ENCODE measurements at places on chromosomes 13 and 19.

GRCh38 chr13:33639626-33640080, 178.3 kb upstream of the RFC3 start:
- no peaks in the 10 kb centered on the region for H3K27me3 ChIP-seq
- H3K4me3 ChIP-seq: no peak overlapping the region
- no peaks in the 10 kb centered on the region for H3K4me1 ChIP-seq
- no peak for DNase-seq
- H3K36me3 ChIP-seq: no peaks in the 10 kb centered on the region

GRCh38 chr13:40194224-40194806, 472.1 kb downstream of the FOXO1 start:
- H3K4me1 ChIP-seq: no peaks in the 10 kb centered on the region
- H3K27ac ChIP-seq: no peak overlapping the region
- DNase-seq: no peak
- H3K36me3 ChIP-seq: no peaks in the 10 kb centered on the region
- H3K27me3 ChIP-seq: peaks cover 27% of the 10 kb centered on the region

- DNase-seq: no peak
- no peak within 1 kb of the TSS for H3K4me3 ChIP-seq
- H3K27me3 ChIP-seq: no peaks in the 10 kb centered on the region
- H3K27ac ChIP-seq: no peak within 1 kb of the TSS
- H3K4me1 ChIP-seq: no peaks in the 10 kb centered on the region
Observed at GRCh38 chr19:16888629-16889365, at the start of gene F2RL3. F2RL3 (plus strand) TSS chr19:16888999; CDS start chr19:16889190, 191 bp downstream.

GRCh38 chr13:94661406-94661805, 50.9 kb downstream of the SOX21 start:
- H3K36me3 ChIP-seq: no peaks in the 10 kb centered on the region
- no peak overlapping the region for H3K27ac ChIP-seq
- H3K27me3 ChIP-seq: peaks cover 7% of the 10 kb centered on the region

DNA sequence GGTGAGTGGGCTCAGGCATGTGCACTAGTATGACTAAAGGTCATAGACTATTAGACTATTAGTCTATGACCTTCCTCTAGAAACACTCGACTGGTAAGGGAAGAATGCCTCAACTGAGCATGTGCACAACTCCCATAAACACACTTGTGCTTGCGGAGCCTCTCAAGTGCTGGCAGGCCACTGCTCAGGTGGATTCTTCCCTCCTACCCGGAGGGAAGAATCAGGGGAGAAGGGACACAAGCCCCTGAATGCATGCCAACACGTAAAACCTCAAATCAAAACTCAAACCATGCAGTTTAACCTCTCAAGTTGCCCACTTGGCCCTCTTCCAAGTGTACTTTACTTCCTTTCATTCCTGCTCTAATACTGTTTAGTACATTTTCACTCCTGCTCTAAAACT, 287.6 kb upstream of the SGCG start:
- no peaks in the 10 kb centered on the region for H3K4me1 ChIP-seq
- no peak for DNase-seq
- H3K36me3 ChIP-seq: no peaks in the 10 kb centered on the region
- H3K27ac ChIP-seq: no peak overlapping the region

GRCh38 chr13:85040215-85040614, 759.0 kb downstream of the SLITRK6 start:
- no peaks in the 10 kb centered on the region for H3K36me3 ChIP-seq
- no peaks in the 10 kb centered on the region for H3K27me3 ChIP-seq
- H3K27ac ChIP-seq: no peak overlapping the region
- no peaks in the 10 kb centered on the region for H3K4me1 ChIP-seq
- H3K4me3 ChIP-seq: no peak overlapping the region

GRCh38 chr19:39729594-39729993, 8.2 kb downstream of the CLC start:
- no peaks in the 10 kb centered on the region for H3K4me1 ChIP-seq
- no peak for DNase-seq
- H3K27me3 ChIP-seq: peaks cover 16% of the 10 kb centered on the region
- H3K4me3 ChIP-seq: no peak overlapping the region

- H3K36me3 ChIP-seq: no peaks in the 10 kb centered on the region
- DNase-seq: peak; percentile 80
- peaks cover 17% of the 10 kb centered on the region for H3K4me1 ChIP-seq
- H3K27ac ChIP-seq: peak overlapping the region; percentile 70
- no peaks in the 10 kb centered on the region for H3K27me3 ChIP-seq
- peak overlapping the region; percentile 43 for H3K4me3 ChIP-seq
Observed at GRCh38 chr19:23799321-23799720, 40.6 kb upstream of the ZNF681 start.

- peaks cover 6% of the 10 kb centered on the region for H3K27me3 ChIP-seq
- H3K4me3 ChIP-seq: no peak within 1 kb of the TSS
- H3K27ac ChIP-seq: no peak within 1 kb of the TSS
- H3K36me3 ChIP-seq: no peaks in the 10 kb centered on the region
- peak; percentile 57 for DNase-seq
Observed at GRCh38 chr19:41575998-41576397, at the start of gene CEACAM21. CEACAM21 (plus strand) TSS chr19:41576166; CDS start chr19:41576275, 109 bp downstream.

DNA sequence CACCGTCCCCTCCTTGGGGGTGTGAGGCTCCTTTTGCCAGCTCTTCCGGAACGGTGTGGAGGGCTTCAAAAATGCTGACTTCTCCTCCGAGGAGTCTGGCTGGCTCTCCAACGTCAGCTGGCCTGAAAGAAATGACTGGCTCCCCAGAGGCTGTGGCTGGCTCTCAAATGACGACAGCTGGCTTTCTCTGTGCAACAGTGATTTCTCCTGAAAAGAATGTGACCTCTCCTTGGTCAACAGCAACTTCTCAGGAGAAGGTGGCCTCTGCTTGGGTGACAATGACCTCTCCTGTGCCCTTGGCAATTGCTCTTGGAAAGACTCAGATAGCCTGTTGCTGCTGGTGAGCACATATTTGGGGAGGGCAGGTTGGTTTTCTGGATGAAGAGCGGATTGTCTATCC, 29.2 kb downstream of the ONECUT3 start:
- no peaks in the 10 kb centered on the region for H3K4me1 ChIP-seq
- no peak for DNase-seq
- H3K27me3 ChIP-seq: no peaks in the 10 kb centered on the region
- no peak overlapping the region for H3K27ac ChIP-seq

DNA sequence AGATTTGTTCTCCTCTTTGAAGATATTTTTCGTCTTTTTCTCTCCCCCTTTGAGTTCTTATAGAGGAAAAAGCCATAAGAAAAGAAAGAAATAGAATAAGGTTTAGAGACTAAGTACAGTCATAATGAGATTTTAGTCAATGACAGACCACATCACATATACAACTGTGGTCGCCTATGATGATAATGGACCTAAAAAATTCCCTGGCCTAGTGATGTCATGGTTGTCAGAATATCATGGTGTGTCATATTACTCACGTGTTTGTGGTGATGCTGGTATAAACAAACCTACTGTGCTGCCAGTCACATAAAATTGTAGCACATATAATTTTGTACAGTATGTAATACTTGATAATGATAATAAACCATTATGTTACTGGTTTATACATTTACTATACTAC, 1096.1 kb downstream of the OLFM4 start:
- H3K4me3 ChIP-seq: no peak overlapping the region
- DNase-seq: no peak
- H3K27me3 ChIP-seq: no peaks in the 10 kb centered on the region
- H3K36me3 ChIP-seq: no peaks in the 10 kb centered on the region
- H3K4me1 ChIP-seq: no peaks in the 10 kb centered on the region

DNA sequence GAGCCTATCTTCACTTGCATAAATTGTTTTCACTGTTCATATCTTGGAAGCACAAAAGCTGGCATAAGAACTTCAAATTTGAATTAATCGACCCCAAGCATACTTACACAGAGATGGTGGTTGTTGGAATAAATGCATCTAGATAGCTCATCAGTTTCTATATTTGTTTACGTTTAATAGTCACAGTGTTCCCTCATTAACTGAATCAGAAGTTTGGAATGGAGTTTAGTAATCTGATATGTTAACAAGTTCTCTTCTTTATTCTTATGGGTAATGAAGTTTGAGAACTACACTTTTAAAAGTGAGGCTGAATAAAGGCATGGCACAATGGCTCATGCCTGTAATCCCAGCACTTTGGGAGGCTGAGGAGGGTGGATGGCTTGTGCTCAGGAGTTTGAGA, 886.7 kb upstream of the PCDH20 start:
- H3K27ac ChIP-seq: no peak overlapping the region
- H3K36me3 ChIP-seq: no peaks in the 10 kb centered on the region
- H3K4me3 ChIP-seq: no peak overlapping the region
- no peaks in the 10 kb centered on the region for H3K4me1 ChIP-seq
- H3K27me3 ChIP-seq: no peaks in the 10 kb centered on the region

GRCh38 chr19:7441468-7442146, 47.2 kb downstream of the PEX11G start:
- peaks cover 58% of the 10 kb centered on the region for H3K36me3 ChIP-seq
- no peak overlapping the region for H3K4me3 ChIP-seq
- H3K27me3 ChIP-seq: no peaks in the 10 kb centered on the region
- no peak overlapping the region for H3K27ac ChIP-seq
- no peak for DNase-seq

GRCh38 chr19:4664642-4665041, 5.5 kb downstream of the MYDGF start:
- DNase-seq: no peak
- H3K36me3 ChIP-seq: peaks cover 76% of the 10 kb centered on the region
- no peak overlapping the region for H3K4me3 ChIP-seq
- peaks cover 20% of the 10 kb centered on the region for H3K4me1 ChIP-seq

GRCh38 chr19:2533686-2534422, 57.9 kb downstream of the GADD45B start:
- peak overlapping the region; percentile 30 for H3K27ac ChIP-seq
- H3K36me3 ChIP-seq: no peaks in the 10 kb centered on the region
- H3K27me3 ChIP-seq: no peaks in the 10 kb centered on the region
- no peak overlapping the region for H3K4me3 ChIP-seq
- DNase-seq: no peak

DNA sequence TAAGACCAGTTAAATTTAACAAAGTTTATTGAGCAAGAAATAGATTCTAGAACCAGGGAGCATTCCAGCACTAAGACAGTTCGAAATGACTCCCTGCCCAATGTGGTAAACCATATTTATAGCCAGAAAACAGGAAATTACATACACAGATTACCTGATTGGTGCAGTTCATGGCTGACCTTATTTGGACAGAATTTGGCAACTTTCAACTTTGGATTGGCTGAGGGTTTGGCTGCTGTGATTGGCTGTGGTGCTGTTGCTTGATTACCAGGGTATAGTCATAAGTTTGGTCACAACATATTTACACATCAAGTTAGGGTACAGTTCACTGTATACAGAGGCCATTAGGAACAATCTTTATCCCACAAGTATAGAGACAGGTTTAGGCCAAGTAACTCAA, 984.8 kb upstream of the MIR17HG start:
- H3K4me1 ChIP-seq: no peaks in the 10 kb centered on the region
- H3K27ac ChIP-seq: no peak overlapping the region
- H3K4me3 ChIP-seq: no peak overlapping the region
- no peak for DNase-seq

GRCh38 chr19:55012306-55012705, 25.8 kb downstream of the GP6 start:
- H3K27me3 ChIP-seq: no peaks in the 10 kb centered on the region
- H3K4me3 ChIP-seq: no peak overlapping the region
- H3K27ac ChIP-seq: no peak overlapping the region
- peaks cover 6% of the 10 kb centered on the region for H3K36me3 ChIP-seq

GRCh38 chr19:11337080-11337479, 2.4 kb downstream of the RAB3D start:
- peak; percentile 43 for DNase-seq
- no peak overlapping the region for H3K4me3 ChIP-seq
- peaks cover 27% of the 10 kb centered on the region for H3K4me1 ChIP-seq
- peaks cover 39% of the 10 kb centered on the region for H3K36me3 ChIP-seq
- H3K27me3 ChIP-seq: no peaks in the 10 kb centered on the region

DNA sequence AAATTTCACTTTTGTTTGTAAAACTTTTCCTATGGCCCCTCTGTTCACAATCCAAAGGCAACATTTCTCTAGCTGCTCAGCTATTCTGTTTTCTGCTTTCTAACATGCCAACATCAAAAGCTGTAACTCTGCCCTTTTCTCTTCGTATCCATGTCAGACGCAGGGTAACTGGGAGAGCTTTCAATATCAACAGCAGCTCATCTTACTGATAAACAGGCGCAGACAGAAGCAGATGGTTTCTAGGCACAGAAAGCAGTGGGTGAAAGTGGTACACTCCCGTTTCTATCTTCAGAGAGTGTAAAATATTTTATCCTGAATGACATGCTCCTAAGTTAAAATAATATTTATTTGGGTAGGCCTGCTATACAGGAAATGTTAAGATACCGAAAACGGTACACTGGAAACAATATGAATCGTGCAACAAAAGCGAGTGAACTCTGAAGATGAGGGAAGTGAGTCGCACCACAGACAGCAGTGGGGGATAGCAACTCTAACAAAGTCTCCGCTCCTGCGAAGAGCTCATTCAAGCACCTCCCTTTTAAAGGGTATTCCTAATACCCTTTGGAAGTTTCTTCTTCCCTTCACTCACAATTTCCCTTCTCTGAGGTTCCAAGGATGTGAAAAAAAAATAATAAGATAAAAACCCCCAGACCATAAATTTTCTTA, 798.3 kb downstream of the GPC5 start:
- H3K27ac ChIP-seq: no peak overlapping the region
- no peak overlapping the region for H3K4me3 ChIP-seq
- H3K4me1 ChIP-seq: no peaks in the 10 kb centered on the region
- H3K36me3 ChIP-seq: no peaks in the 10 kb centered on the region
- H3K27me3 ChIP-seq: no peaks in the 10 kb centered on the region

DNA sequence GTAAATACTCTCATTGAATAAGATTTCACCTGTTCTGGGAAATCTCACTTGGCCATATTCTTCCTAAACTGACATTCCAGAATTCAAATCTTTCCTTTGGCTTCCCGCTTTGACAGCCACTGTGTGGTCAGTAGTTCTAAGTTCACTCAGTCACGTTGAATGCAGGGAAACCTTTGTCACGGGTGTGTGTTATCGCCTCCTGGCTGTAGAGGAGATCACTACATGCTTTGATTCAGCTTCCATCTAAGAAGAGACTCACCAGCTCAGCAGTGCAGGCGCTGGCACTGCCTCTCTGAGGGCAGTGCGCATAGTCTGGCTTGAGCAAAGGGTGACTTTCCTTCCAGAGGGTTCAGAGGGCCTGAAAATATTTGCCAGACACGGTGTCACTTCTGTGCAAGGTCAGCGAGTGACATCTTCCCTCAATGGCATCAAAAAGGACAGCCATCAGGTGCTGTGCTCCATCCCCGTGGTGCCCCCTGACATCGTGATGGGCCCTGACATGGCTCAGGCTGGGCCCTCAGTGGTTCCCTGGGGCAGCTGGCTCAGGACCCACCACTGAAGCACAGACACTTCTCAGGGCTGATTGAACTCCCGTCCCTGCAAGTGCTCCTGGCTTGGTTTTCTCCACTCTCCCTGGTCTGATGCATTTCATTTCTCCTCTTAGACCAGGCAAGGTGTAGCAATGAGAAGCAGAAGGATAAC, 635.4 kb upstream of the ARGLU1 start:
- no peak overlapping the region for H3K27ac ChIP-seq
- H3K27me3 ChIP-seq: peaks cover 3% of the 10 kb centered on the region
- H3K4me3 ChIP-seq: no peak overlapping the region
- DNase-seq: peak; percentile 16

- H3K27me3 ChIP-seq: no peaks in the 10 kb centered on the region
- H3K27ac ChIP-seq: no peak overlapping the region
Observed at GRCh38 chr19:37413313-37414084, 42.6 kb downstream of the ZNF527 start.

Data from DND-41 (cell line).